ENCODE measurements at places on chromosomes 6 and 20.

DNA sequence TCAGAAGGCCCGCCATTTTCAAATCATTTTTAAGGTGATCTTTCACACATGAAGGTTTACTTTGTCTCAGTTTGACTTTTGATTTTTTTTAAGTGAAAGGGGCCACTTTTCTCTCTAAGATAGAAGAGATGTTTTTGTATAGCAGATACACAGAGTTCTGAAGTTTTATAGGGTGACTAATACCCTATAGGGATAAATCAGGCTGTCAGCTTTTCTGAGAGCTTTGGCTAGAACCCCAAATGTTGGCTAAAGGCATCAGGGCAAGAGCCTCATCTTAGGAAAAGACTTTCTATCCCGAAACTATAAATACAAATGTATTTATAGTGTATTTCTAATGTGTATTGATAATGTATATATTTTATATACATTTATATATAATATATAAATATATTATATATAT lies 181.4 kb downstream of the TBX18 start:
- DNase-seq = no peak

DNA sequence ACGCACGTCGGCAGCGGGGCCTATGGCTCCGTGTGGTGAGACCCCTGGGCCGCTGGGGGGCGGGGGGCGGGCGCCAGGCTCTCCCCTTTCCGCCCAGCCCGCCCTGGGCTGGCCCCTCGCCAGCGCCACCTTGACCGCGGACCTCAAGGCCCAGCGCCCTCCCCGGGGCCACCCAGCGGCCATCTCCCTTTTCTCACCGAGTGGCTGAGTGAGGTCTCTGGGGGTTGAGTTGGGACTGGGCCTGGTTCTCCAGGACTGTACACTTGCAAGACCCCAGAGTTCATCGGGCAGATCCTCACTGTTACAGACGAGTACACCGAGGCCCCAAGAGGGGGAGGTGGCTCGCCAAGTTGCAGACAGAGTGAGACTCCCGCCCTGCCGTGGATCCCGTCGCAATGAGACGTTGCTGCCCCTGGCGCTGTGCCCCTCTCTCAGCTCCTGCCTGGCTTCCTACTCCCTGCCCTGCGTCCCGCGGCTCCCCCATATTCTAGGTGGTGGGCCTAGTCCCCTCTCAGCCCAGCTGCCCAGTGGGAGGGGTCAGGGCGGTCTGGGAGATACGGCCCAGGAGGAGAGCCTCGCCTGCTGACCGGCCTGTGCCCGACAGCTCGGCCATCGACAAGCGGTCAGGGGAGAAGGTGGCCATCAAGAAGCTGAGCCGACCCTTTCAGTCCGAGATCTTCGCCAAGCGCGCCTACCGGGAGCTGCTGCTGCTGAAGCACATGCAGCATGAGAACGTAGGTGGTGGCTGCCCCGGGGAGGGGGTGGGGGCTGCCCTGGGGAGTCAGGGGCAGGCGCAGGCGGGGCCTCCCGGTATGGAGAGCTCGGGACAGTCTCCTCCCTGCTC lies 576 bp downstream of the MAPK13 start:
- DNase-seq = no peak

- no peak for DNase-seq
Observed at GRCh38 chr20:37556538-37556937, 28.9 kb upstream of the BLCAP start.

GRCh38 chr6:134003542-134003951 lies 48.9 kb downstream of the SLC2A12 start:
- no peak for DNase-seq

GRCh38 chr20:5180421-5180820 lies 53.6 kb downstream of the CDS2 start:
- no peak for DNase-seq

Measured in RCC 7860 (cell line).